Astrocyte of the cerebellum (primary cell): ENCODE measurements at places on chromosomes 11 and 22.

DNA sequence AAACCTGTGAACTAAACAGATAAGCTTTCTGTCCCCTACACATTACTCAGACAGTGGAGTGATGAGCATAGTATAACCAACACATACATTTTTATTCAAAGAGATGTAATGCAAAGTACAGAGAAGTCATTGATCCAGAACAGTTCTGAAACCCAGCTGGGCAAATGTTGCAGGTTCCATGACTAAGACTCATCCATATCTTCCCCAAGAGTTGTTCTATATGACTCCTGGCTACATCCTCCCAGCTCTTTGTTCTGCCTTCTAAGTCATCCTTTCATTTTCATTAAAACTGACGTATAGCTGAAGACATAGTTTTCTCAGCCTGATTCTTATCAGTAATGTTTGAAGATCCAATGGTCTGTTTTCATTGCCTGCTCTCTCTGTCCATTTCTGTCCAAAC lies 47.3 kb downstream of the PLAAT5 start:
- DNase-seq, result no peak

DNA sequence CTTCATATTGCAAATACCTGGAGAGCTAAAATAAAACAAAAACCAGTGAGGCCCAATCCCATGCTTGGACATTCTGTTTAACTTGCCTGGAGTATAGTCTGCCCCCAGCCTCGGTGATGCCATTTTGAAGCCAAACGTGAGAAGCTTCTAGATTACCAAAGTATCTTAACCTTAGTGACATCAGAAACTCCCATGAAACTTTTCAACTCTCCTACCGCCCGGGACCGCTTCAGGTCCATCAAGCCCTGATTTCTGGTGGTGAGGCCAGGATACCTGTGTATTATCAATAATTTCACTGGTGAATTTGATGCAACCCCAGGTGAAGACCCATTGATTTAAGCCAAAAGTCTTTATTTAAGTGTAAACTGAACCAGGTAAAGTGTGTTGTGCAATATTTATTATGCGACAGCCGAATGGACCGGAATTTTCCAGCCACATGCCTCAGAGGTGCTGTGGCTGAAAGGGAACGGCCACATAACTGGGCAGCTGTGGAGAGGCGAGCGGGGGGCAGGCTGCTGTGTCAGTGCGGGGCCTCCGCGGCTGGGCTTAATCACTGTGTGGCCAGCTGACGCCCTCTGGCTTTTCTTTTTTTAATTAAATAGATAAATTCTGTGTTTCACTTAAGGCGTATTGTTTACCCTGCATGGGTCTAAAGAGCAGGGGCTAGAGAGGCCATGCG lies 385.5 kb upstream of the B3GAT1 start:
- DNase-seq, result no peak

DNA sequence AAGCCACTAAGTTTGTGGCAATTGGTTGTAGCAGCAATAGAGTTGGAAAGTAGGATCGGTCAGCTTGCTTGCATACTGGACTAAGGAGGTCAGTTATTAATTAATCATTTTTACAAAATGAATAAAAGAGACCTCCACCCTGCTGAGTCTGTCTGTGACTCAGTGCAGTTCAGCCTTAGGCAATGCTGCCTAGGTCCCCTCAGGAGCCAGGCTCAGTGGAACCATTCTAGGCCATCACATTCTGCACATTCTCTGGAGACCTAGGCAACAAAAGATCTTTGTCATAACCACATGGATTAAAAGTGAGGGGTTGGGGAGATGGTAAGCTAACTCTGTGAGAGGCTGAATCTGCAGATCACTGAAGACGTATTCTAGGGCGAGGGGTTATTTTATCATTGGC lies 178.7 kb upstream of the CADM1 start:
- DNase-seq, result peak; percentile 56

GRCh38 chr11:31995525-31996094 lies 95.3 kb upstream of the RCN1 start:
- DNase-seq, result no peak

- no peak for DNase-seq
These were observed 78.5 kb downstream of the TMEM135 start for GRCh38 chr11:87116185-87116584.

DNA sequence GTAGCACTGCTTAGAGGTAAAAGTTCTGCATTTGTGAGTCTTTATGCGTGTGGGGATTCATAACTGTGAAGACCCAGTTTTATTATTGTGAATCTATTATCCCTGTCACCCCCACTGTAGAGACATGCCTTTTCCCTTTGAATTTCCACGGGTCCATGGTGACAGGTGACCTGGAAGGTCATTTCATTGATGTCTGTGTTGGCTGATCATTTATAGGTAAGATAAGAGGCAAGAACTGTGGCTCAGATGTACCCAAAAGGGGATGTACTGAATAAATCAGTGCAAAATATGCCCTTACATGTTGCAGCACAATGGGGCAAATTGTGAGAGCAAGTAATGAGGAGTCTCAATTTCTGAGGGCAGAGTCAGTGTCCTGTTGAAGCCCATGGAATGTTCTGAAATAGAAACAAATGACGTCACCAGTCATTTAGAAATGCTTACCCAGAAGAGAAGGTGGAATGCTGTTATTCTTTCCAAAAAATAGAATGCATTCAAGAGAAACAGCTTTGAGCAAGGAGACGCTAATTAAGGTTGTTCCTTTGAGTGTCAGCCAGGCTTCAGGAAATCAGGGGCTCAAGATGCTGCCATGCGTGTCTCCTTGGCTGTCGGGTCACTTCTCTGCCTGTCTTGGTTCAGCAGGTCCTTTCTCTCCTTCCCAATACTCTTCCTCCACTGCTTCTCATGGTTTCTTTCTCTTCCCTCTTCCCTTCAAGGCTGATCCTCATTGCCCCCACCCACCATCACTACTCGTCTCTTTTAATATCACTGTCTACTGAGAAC lies 118.7 kb upstream of the E2F8 start:
- no peak for DNase-seq

DNA sequence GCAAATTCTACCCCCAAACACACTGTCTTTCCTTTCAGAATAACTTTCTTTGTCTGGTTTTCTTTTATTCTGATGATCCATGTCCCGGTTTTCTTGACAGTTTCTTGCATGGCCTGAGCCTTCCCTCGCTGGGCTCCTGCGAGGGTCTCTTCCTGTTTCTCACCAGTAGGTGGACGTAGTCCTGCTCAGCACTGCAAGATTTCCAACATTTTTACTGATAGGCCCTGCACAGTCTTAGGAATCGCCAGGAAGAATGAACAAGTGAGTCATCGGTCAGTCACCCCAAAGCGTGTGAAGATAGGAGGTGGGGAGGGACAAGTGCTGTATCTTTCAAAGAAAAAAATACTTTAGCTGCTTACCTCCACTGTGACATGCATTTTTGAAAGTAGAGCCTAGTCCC lies 16.9 kb upstream of the KIRREL3 start:
- peak; percentile 57 for DNase-seq

GRCh38 chr11:78420796-78421209 lies 3.2 kb upstream of the GAB2 start:
- no peak for DNase-seq

- DNase-seq, result no peak
These were observed 54.8 kb upstream of the CECR2 start for GRCh38 chr22:17314487-17314886.

DNA sequence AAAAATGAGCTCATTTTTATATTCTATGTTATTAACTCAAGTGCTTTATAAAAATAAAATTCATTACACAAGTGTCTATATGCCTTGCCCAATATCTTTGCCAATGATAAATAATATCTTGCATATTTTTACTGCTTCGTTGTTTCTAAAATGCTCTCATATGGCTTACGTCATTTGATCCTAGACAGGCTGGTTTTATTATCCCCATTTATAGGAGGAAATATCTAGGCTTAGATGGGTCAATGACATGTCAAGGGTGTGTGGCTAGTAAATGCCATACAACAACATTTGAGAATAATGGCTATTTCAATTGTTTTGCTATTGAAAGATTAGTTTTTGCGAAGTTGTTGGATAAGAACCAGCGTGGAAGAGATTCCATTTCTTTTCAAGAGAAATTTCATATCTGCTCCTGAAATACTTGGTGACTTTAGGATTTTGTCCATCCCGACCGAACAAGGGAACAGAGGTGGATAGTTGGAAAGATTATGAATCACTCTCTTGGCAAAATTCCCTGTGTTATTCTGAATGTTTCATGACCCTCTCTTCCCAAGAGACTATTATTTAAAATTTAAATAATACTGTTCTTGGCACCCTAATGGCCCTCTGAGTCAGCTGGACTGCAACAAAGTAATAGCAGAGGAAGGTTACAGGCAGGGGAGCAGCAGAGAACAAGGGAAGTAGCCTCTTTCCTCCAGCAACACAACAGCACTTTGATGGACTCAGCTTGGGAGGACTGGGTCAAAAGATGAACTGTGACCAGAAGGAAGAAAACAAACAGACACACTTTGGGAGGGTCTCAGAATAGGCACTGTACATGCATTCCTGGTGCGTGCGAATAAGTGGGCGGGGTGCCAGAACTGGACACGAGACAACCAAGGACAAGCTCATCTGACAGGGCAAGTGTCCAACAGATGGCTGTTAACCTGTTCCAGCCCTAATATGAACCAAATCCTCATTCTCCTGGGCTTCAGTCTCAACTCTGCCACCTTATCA lies 94.5 kb downstream of the ME3 start:
- peak; percentile 83 for DNase-seq

DNA sequence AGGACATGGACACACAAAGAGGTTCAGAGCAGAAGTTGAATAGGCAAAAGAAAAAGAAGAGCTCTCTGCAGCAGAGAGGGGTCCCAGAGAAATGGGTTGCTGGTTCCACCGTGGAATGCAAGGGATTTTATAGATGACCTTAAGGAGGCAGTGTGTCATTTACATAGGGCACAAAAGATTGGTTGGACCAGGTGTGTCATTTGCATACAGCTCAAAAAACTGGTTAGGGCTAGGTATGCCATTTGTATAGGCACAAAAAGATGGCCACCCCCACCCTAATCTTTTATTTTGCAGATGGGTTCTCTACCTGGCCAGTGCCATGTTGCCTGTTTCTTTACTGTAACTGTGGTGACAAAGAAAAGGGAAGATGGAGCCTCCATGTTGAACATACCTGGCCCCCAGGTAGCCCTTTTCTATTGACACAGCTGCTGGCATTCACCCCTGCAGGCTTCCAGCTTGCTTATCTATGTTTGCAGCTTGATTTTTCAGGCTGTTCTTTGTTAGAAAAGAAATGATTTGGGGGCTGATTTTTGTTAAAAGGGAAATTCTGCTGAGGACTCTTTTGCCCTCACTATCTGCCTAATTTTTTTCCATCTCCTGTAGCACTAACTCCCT lies 3.1 kb upstream of the CAVIN3 start:
- DNase-seq, result no peak

DNA sequence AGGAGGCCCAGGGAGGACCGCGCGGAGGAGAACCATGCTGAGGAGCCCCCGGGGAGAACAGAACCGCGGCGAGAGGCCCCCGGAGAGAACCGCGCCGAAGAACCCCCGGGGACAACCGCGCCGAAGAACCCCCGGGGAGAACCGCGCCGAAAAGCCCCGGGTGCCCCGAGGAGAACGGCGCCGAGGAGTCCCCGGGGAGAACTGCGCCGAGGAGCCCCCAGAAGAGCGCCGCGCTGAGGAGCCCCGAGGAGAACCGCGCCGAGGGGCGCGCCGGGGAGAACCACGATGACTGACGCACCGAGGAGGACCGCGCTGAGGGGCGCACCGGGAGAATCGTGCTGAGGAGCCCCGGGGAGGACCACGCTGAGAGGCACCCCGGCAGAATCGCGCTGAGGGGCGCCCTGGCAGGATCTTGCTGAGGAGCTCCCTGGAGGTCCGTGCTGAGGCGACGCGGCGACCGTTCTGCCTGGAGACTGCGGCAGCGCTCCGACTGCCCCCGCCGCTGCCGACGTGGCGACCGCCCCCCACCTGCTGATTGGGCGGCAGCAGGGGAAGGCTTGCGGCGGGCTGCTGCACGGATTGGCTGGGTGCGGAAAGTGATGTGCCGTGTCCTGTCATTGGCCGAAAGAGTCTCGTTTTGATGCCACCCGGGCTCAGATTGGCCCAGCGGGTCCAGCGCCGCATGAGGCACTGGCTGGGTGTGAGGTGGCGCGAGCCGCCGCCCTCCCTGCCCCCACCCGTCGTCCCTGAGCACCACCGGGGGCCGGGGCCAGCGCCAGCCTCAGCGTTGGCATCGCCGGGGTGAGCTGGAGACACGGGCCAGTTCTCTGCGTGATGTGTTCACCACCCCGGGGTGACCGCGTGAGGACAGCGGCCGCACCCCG lies at the start of gene KCNQ1OT1:
TSS of gene KCNQ1OT1 (minus strand) at position 464 of the 884 bp plus-strand sequence.
- DNase-seq, result peak; percentile 78

GRCh38 chr11:10857459-10857708 lies 469 bp downstream of the ZBED5 start:
- no peak for DNase-seq

DNA sequence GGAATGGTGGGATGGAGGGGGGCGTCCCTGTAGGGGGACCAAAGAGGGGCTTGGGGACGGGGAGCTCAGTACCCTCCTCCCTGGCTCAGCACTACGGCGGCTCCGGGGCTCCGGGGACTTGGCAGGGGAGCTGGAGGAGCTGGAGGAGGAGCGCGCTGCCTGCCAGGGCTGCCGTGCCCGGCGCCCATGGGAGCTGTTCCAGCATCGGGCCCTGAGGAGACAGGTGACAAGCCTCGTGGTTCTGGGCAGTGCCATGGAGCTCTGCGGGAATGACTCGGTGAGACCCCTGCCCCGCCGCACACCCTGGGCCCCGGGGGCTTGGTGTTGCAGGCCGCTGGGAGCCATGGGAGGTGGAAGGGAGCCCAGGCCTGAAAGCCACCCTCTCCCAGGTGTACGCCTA lies 11.8 kb upstream of the MIF start:
- no peak for DNase-seq

DNA sequence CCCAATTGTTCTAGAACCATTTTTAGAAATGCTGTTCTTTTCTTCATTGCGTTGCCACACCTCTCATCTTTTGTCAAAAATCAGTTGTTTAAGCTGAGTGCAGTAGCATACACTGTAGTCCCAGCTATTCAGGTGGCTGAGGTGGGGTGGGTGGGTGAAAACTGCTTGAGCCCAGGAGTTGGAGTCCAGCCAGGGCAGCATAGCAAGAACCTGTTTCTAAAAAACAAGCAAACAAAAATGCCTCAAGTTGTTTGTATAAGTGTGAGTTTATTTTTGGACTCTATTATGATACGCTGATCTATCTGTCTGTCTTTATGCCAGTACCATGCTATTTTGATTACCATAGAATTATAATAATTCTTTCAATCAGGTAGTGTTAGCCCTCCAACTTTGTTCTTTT lies 62.5 kb upstream of the RRM1 start:
- DNase-seq, result no peak
